ENCODE measurements at places on chromosomes 1 and 21. TPM values are rescaled to one million over a fixed set of nuclear protein-coding genes. Genes with fewer than 3 reads are reported as not detected.

The IL20 gene
- total RNA-seq: not detected

DNA sequence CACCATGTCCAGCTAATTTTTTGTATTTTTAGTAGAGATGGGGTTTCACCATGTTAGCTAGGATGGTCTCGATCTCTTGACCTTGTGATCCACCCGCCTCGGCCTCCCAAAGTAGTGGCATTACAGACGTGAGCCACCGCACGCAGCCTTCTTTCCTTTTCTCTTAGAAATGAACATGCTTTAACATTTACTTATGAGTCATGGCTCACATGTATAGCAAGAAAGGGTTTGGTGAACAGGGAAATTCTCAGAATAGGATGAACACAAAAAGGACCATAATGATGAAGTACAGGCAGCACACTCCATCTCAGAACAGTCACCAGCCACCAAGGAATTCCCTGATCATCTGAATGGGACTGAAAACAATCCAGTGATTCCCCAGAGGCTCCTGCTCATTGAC, 9.4 kb upstream of the VAMP4 start:
- no peak overlapping the region for H3K4me3 ChIP-seq
- no peaks in the 10 kb centered on the region for H3K27me3 ChIP-seq
- H3K27ac ChIP-seq: no peak overlapping the region
- H3K36me3 ChIP-seq: no peaks in the 10 kb centered on the region
- no peaks in the 10 kb centered on the region for H3K4me1 ChIP-seq

- DNase-seq: no peak
- no peak overlapping the region for H3K27ac ChIP-seq
- H3K36me3 ChIP-seq: peaks cover 4% of the 10 kb centered on the region
- peaks cover 11% of the 10 kb centered on the region for H3K4me1 ChIP-seq
- no peak overlapping the region for H3K4me3 ChIP-seq
Measured at GRCh38 chr1:150777544-150777943, 12.0 kb upstream of the CTSS start.

GRCh38 chr1:177246710-177247580, 76.2 kb downstream of the BRINP2 start:
- no peak overlapping the region for H3K4me3 ChIP-seq
- H3K36me3 ChIP-seq: no peaks in the 10 kb centered on the region
- no peaks in the 10 kb centered on the region for H3K27me3 ChIP-seq
- no peaks in the 10 kb centered on the region for H3K4me1 ChIP-seq
- DNase-seq: no peak
- no peak overlapping the region for H3K27ac ChIP-seq

DNA sequence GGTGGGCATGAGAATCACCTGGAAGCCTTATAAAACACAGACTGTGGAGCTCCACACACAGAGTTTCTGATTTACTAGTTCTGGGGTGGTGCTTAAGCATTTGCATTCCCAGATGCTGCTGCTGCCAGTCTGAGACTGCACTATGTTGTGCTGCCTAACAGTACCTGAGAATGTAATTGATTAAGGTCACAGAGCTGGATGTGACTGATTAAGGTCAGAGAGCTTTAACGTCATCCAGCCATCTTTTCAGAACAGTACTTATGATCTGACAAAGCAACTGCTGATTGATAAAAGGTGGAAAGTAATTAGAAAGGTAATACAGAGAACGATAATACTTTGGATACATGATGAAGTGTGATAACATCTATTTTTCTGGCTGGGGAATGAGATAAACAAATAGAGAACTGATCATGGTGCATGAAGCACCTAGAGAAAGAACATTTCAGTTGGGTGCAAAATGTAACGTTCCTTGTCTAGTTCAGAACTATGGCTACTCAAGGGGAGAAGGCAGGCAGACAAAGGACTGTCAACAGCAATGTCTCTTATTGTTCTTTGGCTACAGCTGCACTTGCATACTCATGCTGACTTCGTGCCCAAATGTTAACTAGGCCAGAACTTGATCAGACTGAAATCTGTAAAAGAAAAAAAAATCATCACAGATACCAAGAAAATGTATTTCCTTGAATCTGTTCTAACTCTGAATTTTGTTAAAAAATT, 3.7 kb upstream of the UCK2 start:
- no peak overlapping the region for H3K4me3 ChIP-seq
- H3K36me3 ChIP-seq: no peaks in the 10 kb centered on the region
- no peak for DNase-seq
- peaks cover 7% of the 10 kb centered on the region for H3K4me1 ChIP-seq
